ENCODE measurements at places on chromosomes 6 and 20. TPM values are rescaled to one million over a fixed set of nuclear protein-coding genes. Genes with fewer than 3 reads are reported as not detected.

Gene JARID2
- 35.0 TPM for total RNA-seq

DNA sequence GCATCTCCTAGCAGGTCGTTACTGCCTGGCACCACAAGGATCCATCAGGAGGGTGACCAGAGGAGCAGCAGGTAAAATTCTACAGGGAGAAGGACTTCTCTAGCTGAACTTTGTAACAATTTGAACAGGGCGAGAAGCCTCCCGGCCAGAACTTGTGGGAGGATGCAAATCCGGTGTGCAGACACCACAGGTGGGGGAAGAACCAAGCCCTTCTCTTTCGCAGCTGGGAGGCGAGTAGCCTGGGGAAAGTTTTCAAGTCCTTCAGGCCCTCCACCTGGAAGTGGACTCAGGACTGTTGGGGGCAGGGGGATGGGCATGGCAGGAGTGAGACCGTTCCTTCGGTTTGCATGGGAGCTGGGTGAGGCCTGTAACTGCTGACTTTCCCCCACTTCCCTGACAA, 42.7 kb upstream of the FAM210B start:
- H3K27me3 ChIP-seq, result peaks cover 80% of the 10 kb centered on the region
- H3K27ac ChIP-seq, result no peak overlapping the region
- H3K4me1 ChIP-seq, result no peaks in the 10 kb centered on the region
- no peaks in the 10 kb centered on the region for H3K36me3 ChIP-seq

- no peaks in the 10 kb centered on the region for H3K4me1 ChIP-seq
- no peak for DNase-seq
- no peak overlapping the region for H3K27ac ChIP-seq
Measured at GRCh38 chr20:11469795-11470435, 447.8 kb upstream of the BTBD3 start.

Gene FAM162B
- not detected for total RNA-seq

Measured in PC-9 (cell line).